ENCODE measurements at places on chromosomes 13 and 19. TPM values are rescaled to one million over a fixed set of nuclear protein-coding genes. Genes with fewer than 3 reads are reported as not detected.
A peak's percentile ranks its signal among the peaks of the same experiment; 100 is the strongest.

POSTN gene
- polyA plus RNA-seq: 233 TPM

HRC gene
- polyA plus RNA-seq: not detected

MADCAM1 gene
- 0.11 TPM for polyA plus RNA-seq

CRLF1 gene
- 9.9 TPM for polyA plus RNA-seq

PGLYRP1 gene
- not detected for polyA plus RNA-seq

INAFM1 gene
- polyA plus RNA-seq: 14.5 TPM

KLK12 gene
- not detected for polyA plus RNA-seq

GNA15 gene
- polyA plus RNA-seq: not detected

MIR17HG gene
- polyA plus RNA-seq: 0.27 TPM

CYSLTR2 gene
- polyA plus RNA-seq: not detected

OLFM4 gene
- polyA plus RNA-seq: not detected

- no peaks in the 10 kb centered on the region for H3K27me3 ChIP-seq
- no peak for DNase-seq
- no peaks in the 10 kb centered on the region for H3K36me3 ChIP-seq
- no peak overlapping the region for H3K27ac ChIP-seq
- H3K4me1 ChIP-seq: peaks cover 7% of the 10 kb centered on the region
- no peak overlapping the region for H3K4me3 ChIP-seq
Measured at GRCh38 chr19:49120325-49120683, 960 bp downstream of the PPFIA3 start.

DNA sequence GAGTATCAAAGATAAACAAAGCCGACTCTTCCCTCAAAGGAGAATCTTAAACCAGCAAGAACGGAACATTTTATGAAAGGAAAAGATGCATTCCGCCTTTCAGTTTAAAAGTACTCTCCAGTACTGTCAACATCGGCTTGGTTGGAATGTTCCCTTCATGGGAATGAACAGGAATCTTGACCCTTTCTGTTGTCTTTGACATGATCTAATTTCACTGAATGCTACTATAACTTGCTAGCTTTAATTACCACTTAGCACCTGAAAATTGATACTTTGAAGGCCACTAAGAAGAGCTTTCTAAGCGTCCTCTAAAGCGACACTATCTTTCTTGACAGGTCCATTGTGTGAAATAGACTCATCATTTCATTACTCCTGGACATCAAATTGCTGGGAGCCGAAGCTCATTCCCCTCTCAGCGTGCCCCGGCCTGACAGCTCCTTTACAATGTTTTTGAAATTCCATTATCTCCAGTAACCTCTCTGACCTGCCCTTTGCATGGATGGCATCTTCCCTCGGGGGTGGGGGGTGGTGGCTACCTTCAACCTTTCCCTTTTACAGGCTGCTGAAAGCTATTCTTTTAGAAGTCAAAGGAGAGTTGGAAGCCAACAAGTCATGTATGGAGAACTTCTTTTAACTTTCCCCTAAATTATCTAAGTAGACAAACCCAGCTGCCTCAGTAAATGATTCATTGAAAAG is 67.9 kb downstream of the EFNB2 start:
- H3K27ac ChIP-seq: no peak overlapping the region
- peaks cover 6% of the 10 kb centered on the region for H3K27me3 ChIP-seq
- H3K4me1 ChIP-seq: 0 out of 2 replicates have a peak, but pooled peaks cover 4% of the 10 kb centered on the region
- H3K4me3 ChIP-seq: no peak overlapping the region

- peak; percentile 9 for DNase-seq
- H3K36me3 ChIP-seq: no peaks in the 10 kb centered on the region
- H3K4me1 ChIP-seq: no peaks in the 10 kb centered on the region
- no peak overlapping the region for H3K27ac ChIP-seq
- no peak overlapping the region for H3K4me3 ChIP-seq
Measured at GRCh38 chr13:94209117-94209516, 270.4 kb downstream of the DCT start.

GRCh38 chr19:45146251-45146650 is 14.5 kb downstream of the NKPD1 start:
- H3K27me3 ChIP-seq: no peaks in the 10 kb centered on the region
- no peak for DNase-seq
- H3K4me3 ChIP-seq: no peak overlapping the region
- no peak overlapping the region for H3K27ac ChIP-seq

GRCh38 chr19:51861870-51862622 is 25.7 kb downstream of the ZNF577 start:
- no peak overlapping the region for H3K4me3 ChIP-seq
- DNase-seq: no peak
- no peaks in the 10 kb centered on the region for H3K4me1 ChIP-seq
- no peaks in the 10 kb centered on the region for H3K36me3 ChIP-seq

GRCh38 chr19:31344403-31344802 is 4.8 kb downstream of the TSHZ3 start:
- DNase-seq: no peak
- no peak overlapping the region for H3K4me3 ChIP-seq
- H3K4me1 ChIP-seq: peaks cover 45% of the 10 kb centered on the region
- H3K27ac ChIP-seq: no peak overlapping the region
- no peaks in the 10 kb centered on the region for H3K27me3 ChIP-seq
- peaks cover 15% of the 10 kb centered on the region for H3K36me3 ChIP-seq

GRCh38 chr13:98848746-98849145 is 96.3 kb upstream of the SLC15A1 start:
- H3K27ac ChIP-seq: no peak overlapping the region
- H3K36me3 ChIP-seq: no peaks in the 10 kb centered on the region
- peaks cover 5% of the 10 kb centered on the region for H3K4me1 ChIP-seq
- H3K27me3 ChIP-seq: no peaks in the 10 kb centered on the region
- peak; percentile 37 for DNase-seq
- no peak overlapping the region for H3K4me3 ChIP-seq

DNA sequence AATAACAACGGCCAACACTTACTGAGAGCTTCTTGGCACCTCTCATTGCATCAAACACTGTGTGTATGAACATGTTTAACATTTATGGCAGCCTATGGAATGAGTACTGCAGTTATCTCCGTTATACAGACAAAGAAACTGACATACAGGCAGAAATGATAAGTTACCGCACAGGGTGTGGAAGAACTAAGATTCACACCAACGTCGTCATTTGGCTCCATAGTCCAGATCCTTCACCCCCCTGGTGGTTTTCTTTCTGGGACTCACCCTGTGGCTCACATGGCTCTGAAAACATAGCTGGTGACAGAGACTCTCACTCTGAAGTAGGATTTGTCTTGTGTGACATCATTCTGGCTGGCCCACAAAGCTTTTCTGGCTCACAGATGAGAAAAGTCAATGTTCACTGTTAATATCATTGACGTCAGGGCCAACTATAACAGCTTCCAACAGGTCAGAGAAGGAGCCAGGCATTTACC is 230.1 kb downstream of the DLEU7 start:
- H3K27ac ChIP-seq: no peak overlapping the region
- H3K36me3 ChIP-seq: no peaks in the 10 kb centered on the region
- H3K4me1 ChIP-seq: peaks cover 25% of the 10 kb centered on the region

DNA sequence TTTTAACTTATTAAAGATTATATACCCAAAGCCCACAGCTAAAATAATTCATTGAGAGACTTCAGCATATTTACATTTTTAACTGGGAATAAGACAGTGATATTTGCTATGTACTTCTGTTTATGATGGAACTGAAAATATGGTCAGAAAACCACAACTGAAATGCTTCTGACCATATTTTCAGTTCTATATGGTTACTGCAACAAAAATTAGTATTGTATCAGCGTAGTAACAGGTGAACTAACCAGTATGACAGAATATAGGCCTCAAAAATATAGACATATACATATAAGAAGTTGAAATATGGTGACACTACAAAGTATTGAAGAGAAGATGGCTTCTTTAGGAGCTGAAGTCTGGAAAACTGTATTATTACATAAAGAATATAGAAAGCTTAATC is 857.4 kb downstream of the OLFM4 start:
- no peaks in the 10 kb centered on the region for H3K27me3 ChIP-seq
- H3K27ac ChIP-seq: no peak overlapping the region
- H3K4me1 ChIP-seq: no peaks in the 10 kb centered on the region
- DNase-seq: no peak
- H3K4me3 ChIP-seq: no peak overlapping the region
- H3K36me3 ChIP-seq: no peaks in the 10 kb centered on the region

DNA sequence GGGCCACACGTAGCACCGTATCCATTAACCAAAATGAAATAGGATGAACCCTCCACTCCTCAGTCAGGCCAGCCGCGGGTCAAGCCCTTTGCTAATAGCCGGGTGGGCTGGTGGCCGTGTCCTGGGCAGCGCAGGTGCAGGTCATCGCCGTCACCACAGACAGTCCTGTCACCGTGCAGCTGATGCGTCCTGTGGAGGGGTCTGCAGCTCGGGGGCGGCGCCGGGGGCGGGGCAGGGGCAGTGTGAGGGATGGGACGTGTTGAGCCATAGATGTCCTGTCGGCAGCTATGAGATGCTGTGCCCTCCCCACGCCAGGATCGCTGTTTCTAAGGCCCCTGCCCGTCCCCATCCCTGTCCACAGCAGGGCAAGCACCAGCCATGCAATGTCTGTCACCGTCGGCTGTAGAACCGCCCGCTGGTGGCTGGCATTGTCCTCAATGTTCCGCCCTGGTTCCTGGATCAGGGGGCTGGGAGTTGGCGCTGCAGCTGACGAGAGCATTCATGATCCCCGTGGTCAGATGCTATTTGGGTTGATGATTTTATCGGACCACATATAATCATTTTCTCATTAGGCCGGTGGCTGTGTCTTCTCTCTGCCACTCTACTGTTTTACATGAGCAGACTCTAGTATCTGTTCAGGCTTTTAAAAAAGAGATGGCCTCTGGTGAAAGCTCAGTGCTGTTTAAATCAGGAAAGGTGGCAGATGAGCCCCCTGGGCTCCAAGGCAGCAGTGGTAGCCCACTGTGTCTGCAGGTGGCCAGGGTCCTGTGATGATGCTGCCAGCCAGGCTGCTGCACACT is 126.1 kb downstream of the KDM4B start:
- H3K4me1 ChIP-seq: peaks cover 17% of the 10 kb centered on the region
- H3K27me3 ChIP-seq: no peaks in the 10 kb centered on the region
- no peak for DNase-seq
- H3K4me3 ChIP-seq: no peak overlapping the region
- peaks cover 13% of the 10 kb centered on the region for H3K36me3 ChIP-seq

- no peak overlapping the region for H3K4me3 ChIP-seq
- DNase-seq: no peak
- H3K36me3 ChIP-seq: no peaks in the 10 kb centered on the region
- no peaks in the 10 kb centered on the region for H3K27me3 ChIP-seq
Measured at GRCh38 chr13:74730556-74731331, 596.5 kb upstream of the KLF12 start.

GRCh38 chr13:95003019-95003813 is 290.9 kb upstream of the SOX21 start:
- no peak overlapping the region for H3K27ac ChIP-seq

DNA sequence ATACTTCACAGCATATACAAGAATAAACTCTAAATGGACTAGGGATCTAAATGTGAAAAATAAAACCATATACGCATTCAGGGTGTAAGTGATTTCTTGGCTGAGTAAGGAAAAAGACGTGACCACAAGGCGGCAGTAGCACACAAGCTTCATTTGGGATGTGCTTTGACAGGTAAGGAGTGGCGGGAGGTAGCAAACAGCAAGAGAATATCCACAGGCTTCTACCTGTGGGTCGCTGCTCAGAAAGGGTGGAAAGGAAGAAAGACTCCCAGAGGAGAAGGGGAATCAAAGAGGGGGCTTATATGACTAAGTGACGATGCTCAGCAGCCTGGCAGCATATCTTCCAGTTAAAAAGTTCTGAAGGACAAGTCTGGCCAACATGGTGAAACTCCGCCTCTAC is 2.5 kb upstream of the ZNF121 start:
- 0 out of 2 replicates have a peak, but pooled peaks cover 4% of the 10 kb centered on the region for H3K4me1 ChIP-seq
- no peaks in the 10 kb centered on the region for H3K36me3 ChIP-seq
- H3K27ac ChIP-seq: no peak overlapping the region
- no peaks in the 10 kb centered on the region for H3K27me3 ChIP-seq
- peak; percentile 66 for DNase-seq
- no peak overlapping the region for H3K4me3 ChIP-seq

- H3K27ac ChIP-seq: no peak overlapping the region
- no peak for DNase-seq
- H3K4me1 ChIP-seq: no peaks in the 10 kb centered on the region
- H3K36me3 ChIP-seq: peaks cover 51% of the 10 kb centered on the region
- H3K27me3 ChIP-seq: no peaks in the 10 kb centered on the region
Measured at GRCh38 chr19:2850256-2850925, 9.1 kb downstream of the ZNF555 start.

GRCh38 chr19:1169411-1169791 is 4.7 kb downstream of the SBNO2 start:
- DNase-seq: no peak
- no peaks in the 10 kb centered on the region for H3K27me3 ChIP-seq
- no peak overlapping the region for H3K4me3 ChIP-seq
- H3K27ac ChIP-seq: peak overlapping the region; percentile 66
- H3K4me1 ChIP-seq: peaks cover 26% of the 10 kb centered on the region
- no peaks in the 10 kb centered on the region for H3K36me3 ChIP-seq

GRCh38 chr13:31997641-31998040 is 33.9 kb upstream of the FRY start:
- H3K4me3 ChIP-seq: no peak overlapping the region
- no peaks in the 10 kb centered on the region for H3K27me3 ChIP-seq
- no peaks in the 10 kb centered on the region for H3K36me3 ChIP-seq

DNA sequence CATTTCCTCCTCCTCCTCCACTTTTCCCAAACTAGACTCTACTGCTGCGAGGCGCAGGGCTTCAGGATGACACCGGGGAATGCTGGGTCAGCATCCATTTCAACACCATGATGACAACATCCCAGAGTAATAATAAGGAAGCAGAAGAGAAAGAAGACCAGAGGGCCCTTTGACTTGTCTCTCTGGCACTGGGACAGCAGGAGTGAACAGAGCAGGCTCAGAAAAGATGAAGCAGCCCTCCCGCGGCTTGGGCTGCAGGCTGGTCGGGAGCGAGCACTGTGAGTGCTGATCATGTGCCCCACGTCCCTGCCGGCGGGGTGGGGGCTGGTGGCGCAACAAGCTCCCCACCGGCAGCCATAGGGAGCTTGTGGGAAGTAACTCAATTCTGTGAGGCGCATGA is 30.5 kb downstream of the RANBP3 start:
- peak; percentile 90 for DNase-seq
- H3K4me3 ChIP-seq: no peak overlapping the region
- peaks cover 15% of the 10 kb centered on the region for H3K4me1 ChIP-seq
- no peaks in the 10 kb centered on the region for H3K27me3 ChIP-seq
- H3K27ac ChIP-seq: peak overlapping the region; percentile 62

DNA sequence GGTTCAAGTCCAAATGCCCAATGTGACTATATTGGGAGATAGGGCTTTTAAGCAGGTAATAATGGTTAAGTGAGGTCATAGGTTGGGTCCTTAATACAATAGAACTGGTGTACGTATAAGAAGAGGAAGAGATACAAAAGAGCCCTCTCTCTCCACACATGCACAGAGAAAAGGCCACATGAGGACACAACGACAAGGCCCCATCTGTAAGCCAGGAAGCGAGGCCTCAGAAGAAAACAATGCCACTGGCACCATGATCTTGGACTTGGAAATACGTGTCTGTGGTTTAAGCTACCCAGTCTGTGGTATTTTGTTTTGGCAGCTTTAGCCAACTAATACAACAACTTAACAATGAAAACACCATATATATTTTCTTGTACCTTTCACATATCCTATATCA is 23.4 kb upstream of the RFC3 start:
- H3K27ac ChIP-seq: no peak overlapping the region
- H3K36me3 ChIP-seq: no peaks in the 10 kb centered on the region
- peaks cover 18% of the 10 kb centered on the region for H3K4me1 ChIP-seq
- H3K27me3 ChIP-seq: no peaks in the 10 kb centered on the region
